AG04450 (cell line): ENCODE measurements at places on chromosomes 16 and 17. TPM values are rescaled to one million over a fixed set of nuclear protein-coding genes. Genes with fewer than 3 reads are reported as not detected.

GRCh38 chr17:55532670-55533069 lies 21.4 kb upstream of the SMIM36 start:
- no peak for DNase-seq

DNA sequence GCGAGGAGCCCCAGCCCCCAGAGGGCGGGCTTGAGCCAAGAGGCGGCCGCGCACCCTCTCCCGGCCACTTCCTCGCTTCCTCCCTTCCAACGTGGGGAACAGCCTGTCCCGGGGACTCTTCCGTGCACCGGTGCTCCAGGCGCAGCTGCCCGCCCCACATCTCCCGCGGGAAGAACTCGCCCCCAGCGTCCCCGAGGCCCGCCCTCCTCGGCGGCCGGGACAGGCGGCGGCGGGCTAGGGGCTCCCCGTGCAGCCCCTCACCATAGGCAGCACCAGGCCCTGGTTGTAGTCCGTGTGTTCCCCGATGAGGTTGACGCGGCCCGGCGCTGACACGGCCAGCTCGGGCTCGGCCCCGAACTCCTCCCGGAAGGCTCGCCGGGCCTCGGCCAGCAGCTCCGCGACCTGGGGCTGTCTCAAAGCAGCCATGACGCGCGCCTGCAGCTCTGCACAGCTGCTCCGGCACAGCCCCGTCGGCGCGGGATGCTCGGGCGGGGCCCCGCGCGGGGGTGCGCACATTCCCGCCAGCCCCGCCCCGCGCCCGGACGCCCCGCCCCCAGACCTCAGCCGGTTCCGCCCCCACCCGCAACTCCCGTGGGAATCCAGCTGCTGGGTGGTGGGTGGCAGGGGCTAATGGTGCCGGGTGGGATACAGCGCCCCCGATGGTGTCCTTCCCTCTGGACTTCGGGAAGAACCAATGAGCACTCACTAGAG lies at the start of gene GALK1:
TSS of gene GALK1 (minus strand) at position 482 of the 711 bp plus-strand sequence. CDS start at position 426, 56 bp downstream.
- no peak for DNase-seq

GRCh38 chr16:48117217-48118105 lies 38.3 kb downstream of the ABCC12 start:
- DNase-seq: no peak

The SYCE1L gene
- 0.10 and 0.15 TPM in 2 replicates for polyA plus RNA-seq

DNA sequence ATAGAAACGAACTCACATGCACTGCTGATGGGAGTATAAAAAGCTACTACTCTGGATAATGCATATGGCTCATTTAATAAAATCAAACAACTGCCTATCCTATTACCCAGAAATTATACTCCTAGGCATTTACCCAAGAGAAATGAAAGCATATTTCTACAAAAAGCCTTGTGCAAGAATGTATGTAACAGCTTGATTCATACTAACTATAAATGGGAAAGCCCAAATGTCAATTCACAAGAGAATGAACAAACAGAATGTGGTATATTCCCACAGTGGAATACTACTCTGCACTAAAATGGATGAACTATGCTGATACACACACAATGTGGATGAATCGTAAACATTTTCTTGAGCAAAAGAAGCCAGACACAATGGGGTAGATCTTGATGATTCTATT lies 38.4 kb downstream of the KIAA0753 start:
- DNase-seq: no peak

The RTN4RL1 gene
- 0.02 and 0.04 TPM in 2 replicates for polyA plus RNA-seq

The EVPL gene
- not detected in 2 replicates for polyA plus RNA-seq

GRCh38 chr16:57837305-57838125 lies 35.2 kb upstream of the KIFC3 start:
- DNase-seq: no peak

The CAVIN1 gene
- polyA plus RNA-seq: 326 and 390 TPM in 2 replicates

The MFAP4 gene
- polyA plus RNA-seq: 122 and 230 TPM in 2 replicates

The OMG gene
- polyA plus RNA-seq: 1.5 and 1.8 TPM in 2 replicates

The PPP1R27 gene
- polyA plus RNA-seq: not detected in 2 replicates

DNA sequence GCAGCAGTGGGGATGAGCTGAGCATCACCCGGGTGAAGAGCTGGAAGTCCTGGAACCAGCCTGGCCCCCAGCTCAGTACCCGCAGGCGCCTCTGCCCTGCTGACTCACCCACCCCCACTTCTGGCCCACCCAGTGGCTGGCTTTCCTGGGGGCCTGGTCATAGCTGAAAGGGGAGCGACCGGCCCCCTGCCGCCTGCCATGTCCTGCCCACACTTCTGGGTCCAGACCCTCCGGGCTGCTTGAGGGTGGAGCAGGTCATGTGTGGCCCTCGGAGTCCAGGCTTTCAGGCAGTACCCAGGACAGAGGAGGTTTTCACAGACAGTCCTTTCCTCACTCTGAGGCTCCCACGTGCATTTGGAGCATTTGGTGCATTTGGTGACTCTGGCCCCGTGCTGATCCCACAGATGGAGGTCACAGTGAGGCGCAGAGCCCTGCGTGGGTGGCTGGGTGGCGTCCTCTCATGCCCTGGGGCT lies 7.1 kb upstream of the PIEZO1 start:
- no peak for DNase-seq

The SSTR5 gene
- not detected in 2 replicates for polyA plus RNA-seq

The CNTNAP1 gene
- 53.7 and 62.9 TPM in 2 replicates for polyA plus RNA-seq

The SYT17 gene
- 0.21 and 0.27 TPM in 2 replicates for polyA plus RNA-seq

DNA sequence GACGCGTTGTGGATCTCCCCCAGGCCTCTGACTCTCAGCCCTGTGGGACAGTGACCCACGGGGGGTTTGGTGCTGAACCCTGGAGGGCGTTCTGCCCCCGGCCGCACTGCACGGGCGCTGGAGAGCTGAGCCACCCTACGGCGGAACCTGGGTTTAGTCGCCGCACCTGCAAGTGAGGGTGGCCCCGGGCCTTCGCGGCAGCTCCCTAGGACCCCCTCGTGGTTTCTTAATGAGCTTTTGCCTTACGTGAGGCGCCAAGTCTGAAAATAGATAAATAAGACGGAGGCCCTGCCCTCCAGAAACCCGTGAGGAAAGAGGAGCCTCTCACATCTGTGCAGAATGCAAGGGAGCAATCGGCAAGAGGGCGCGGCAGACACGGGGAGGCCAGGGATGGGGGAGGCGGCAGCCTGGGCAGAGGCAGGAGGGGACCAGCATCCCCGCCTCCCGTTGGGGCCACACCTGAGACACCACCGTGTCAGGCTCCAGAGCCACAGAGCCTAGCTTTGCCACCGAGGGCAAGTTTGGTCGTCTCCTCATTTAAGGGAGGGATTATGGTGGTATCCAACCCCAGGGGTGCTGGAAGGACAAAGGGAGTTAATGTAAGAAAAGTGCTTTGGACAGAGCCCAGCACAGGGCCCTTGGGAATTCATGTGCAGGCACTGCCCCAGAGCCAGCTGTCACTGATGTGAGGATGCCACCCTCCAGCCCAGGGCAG lies 153.2 kb upstream of the CHMP6 start:
- no peak for DNase-seq

DNA sequence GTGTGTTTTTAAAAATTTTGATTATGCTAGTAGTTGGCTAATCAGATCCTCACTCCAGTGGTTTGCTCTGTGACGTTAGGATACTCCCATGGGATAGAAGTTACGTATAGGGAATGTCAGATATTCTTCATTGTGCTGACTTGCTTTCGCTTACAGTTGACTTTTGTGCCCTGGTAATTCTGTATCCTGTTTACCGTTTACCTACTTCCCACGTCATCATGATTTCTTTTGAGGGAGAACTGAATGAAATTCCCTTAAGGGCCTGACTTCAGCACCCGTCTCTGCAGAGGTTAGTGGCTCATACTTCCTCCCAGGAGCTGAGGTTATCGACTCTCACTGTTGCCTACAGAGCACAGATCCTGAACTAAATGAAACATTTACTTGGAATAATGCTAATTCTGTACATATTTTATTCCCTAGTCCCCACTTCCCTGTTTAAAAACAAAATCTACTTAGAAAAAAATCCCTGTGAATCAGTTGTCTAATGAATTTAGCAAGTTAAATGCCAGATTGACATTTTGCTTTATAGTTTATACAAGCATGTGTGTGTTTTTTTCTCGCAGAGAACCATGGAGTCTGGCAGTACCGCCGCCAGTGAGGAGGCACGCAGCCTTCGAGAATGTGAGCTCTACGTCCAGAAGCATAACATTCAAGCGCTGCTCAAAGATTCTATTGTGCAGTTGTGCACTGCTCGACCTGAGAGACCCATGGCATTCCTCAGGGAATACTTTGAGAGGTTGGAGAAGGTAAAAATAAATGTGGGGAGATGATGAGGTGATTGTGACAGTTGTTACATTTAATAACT lies 2.8 kb downstream of the PRKAR1A start:
- no peak for DNase-seq

DNA sequence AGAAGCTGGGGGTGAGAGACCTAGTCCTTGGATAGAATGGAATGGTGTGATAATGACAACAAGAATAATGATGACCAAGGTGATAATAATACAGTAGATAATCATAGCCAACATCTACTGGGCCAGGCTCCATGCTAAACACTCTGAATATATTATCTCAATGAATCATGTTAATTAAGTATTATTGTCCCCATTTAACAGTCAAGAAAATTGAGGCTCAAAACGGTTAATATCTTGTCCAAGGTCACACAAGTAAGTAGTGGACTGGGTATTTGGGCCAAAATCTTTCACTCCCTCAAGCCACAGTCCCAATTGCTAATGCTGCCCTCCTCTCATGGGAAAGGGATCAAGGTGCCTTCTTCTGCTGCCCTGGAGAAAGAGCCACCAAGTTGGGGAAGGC lies 3.9 kb upstream of the KRT19 start:
- no peak for DNase-seq

DNA sequence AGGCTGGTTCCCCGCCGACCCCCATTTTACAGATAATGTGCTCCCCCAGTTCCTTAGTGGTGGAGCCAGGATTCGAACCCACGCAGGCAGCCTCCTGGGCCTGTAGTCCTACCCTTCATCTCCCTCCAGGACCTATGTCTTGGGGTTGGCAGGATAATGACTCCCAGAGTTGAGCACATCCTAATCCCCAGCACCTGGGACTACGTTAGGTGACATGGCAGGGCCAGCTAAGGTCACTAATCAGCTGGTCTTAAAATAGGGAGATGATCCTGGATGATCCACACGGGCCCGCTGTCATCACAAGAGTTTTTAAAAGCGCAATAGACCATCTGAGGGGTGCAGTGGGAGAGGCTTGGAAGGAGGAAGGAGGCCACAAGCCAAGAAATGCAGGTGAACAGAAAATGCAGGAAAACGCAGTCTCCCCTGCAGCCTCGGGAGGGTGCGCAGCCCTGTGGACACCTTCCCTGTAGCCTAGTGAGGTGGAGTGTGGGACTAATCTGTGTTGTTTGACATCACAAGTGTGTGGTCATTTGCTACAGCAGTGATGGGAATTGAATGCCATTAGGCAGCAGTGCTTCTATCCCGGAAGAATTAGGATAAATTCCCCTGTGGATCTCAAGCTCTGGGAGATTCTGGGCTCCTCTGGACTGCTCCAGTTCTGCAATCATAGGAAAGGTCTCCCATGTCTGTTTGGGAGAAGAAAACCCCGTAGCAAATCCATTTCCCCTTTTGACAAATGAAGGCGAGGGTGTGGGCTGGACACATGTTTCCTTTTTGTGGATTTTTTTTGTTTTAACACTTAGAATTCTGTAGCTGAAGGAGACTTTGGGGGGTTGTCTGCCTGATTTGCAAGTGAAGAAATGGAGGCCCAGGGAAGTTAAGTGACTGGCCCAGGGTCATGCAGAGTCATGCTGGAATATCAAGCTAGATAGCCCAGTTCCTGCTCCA lies 297.7 kb downstream of the SEC14L1 start:
- DNase-seq: no peak

The KRT24 gene
- not detected in 2 replicates for polyA plus RNA-seq

- no peak for DNase-seq
Measured at GRCh38 chr16:8936421-8936820, 27.3 kb downstream of the USP7 start.

DNA sequence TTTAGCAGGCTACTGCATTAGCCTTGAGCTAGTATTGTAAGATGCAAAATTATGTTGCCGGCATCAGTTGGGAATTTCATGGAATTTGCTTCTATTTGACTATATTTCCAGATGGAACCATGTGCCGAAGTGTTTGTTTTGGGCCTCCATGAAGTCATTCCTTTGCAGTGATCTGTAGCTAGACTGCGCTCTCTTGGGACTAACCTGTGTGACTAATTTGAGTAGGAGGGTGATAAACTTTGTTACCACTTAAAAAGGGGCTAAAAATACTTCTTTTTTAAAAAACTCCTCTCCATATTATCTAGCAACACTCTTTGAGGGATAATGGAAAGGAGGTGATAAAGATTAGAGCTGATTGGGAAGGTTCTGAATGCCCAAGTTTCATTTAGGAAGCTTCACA lies 166.8 kb upstream of the TBX2 start:
- no peak for DNase-seq

DNA sequence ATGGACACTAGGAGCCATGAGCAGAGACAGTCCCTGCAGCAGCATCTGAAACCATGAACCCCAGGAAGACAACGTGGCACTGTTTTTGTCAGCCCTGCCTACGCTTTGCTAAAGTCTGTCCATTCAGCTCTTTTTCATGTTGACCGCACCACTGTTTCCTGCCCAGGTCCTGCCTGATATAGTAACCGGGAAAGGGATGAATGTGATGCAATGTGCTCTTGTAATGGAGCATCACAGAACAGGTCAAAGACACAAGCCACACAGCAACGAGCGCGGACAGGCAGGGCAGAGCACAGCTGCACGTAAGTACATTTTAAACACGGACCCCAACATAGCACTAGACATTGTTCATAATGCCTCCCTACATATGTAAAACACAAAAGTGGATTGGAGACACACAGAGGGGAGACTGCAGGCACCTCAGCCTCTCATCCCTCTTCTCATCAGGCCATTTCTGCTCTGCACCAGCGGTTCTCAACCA lies 16.9 kb upstream of the TNFRSF13B start:
- DNase-seq: no peak

The HOXB9 gene
- 0.02 TPM in 1 of 2 replicates, not detected in the other for polyA plus RNA-seq

DNA sequence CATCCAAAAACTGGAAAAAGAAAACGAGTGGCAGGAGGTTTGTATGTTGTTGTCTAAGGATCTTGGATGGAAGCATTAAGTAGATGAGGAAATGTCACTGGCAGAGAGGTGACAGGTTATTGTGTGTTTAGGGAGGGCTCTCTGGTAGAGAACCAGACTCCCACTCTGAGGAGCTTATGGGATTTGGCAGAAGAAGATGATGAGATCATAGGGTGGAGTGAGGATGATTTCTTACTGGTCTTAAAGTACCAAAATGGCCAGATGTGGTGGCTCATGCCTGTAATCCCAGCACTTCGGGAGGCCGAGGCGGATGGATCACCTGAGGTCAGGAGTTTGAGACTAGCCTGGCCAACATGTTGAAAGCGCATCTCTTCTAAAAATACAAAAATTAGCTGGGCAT lies 9.0 kb downstream of the WWOX start:
- no peak for DNase-seq

The EXOC3L1 gene
- polyA plus RNA-seq: not detected in 2 replicates

GRCh38 chr16:73086108-73086507 lies 38.2 kb upstream of the ZFHX3 start:
- no peak for DNase-seq

- no peak for DNase-seq
Measured at GRCh38 chr17:9766970-9767369, 24.4 kb downstream of the DHRS7C start.
